Panc1 (cell line): ENCODE measurements at places on chromosomes 7 and 10. TPM values are rescaled to one million over a fixed set of nuclear protein-coding genes. Genes with fewer than 3 reads are reported as not detected.

DNA sequence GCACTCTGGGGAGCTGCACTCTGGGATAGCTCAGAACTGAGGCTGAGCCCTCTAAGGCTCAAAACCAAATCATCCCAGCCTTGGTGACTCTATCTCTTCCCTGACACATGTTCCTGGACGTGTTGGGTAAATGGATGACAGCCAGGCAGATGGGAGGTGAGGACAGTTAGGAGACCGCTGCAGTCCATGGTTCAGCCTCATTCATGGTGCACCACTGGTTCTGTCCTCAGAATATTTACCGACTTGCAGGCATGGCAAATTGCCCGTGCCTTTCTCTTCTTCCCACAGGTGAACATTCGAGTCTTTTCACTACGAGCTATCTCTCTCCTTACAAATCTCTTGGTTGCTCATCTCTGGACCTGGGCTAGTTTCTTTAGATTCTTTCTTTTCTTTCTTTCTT lies 80.3 kb upstream of the EFCAB10 start:
- no peak for DNase-seq

- no peak for DNase-seq
Observed at GRCh38 chr10:125482108-125482507, 200.9 kb downstream of the TEX36 start.

KEL gene
- 0.44 TPM for total RNA-seq

DNA sequence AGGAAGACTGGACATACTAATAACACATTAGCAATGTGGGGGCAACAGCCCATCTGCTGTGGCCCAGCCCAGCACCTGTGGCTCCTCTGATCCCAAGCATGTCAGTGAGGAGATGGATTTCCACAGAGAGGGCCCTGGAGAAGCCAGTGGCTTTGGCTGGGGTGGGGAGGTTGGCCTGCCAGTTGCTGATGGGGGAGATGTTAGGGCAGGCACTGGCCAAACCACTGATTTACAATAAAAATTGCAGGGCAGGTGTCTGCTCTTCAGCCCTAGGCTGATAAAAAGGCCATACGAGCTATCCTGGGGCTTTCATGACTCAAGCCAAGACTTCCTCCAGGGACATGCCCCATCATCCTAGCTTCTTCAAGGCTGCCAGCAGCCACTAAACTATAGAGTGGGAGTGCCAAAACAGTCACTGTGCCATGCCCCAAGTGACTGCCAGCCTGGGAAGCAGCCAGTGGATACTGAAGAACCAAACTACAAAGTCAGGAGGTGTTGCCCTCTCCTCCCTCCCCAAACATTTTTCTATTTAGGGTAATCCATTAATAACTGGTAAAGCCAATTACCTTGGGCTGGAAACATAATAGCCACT lies 37.8 kb downstream of the DPCD start:
- DNase-seq = no peak

DNA sequence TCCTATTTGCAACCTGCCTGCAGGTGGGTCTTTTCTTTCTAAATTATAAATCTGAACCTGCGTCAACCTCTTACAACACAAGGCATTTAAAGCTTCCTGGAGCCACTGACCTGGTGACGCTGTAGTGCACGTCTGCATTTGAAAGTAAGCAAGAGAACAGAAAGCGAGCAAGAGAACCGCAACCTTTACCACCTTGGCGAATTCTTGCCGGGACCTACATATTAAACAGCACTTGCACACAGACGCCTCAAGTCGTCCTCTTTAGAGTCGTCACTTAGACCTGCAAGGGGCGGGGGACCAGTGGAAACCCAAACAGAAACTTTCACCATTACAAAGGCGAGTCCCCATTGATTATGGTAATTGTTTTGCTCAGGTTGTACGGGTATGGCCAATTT lies 9.5 kb downstream of the GLI3 start:
- DNase-seq = no peak

DNA sequence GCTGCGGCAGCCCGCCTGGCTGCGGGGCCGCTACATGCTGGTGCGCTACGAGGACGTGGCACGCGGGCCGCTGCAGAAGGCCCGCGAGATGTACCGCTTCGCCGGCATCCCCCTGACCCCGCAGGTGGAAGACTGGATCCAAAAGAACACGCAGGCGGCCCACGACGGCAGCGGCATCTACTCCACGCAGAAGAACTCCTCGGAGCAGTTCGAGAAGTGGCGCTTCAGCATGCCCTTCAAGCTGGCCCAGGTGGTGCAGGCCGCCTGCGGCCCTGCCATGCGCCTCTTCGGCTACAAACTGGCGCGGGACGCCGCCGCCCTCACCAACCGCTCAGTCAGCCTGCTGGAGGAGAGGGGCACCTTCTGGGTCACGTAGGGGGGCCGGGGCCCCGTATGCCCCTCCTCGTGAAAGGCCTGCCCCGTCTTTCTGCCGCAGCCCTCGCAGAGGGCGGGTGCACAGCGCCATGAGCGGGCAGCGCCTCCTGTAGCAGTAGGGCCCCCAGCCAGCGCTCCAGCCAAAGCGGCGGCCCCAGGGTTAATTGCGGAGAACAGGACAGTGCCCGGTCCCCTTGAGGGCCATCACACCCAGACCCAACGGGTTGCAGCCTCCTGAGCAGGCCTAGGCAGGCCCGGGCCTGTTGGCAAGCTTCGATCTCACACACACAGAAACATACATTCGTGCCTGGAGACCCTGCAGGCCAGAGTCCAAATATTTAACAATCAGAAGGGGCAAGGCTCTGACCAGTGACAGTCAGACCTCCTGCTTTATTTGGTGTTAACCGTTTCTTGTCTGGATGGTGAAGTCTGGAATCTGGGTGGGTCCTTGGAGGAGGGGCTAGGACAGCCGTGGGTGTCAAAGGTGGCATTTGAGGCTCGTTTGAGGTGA lies 44.1 kb downstream of the CHST3 start:
- no peak for DNase-seq

- no peak for DNase-seq
Observed at GRCh38 chr10:133267829-133268228, 8.8 kb downstream of the ADAM8 start.
